Activated naive CD8-positive, alpha-beta T cell treated with anti-CD3 and anti-CD28 coated beads, Interleukin-2, amount 50 U/mL, for 24 hours (primary cell): ENCODE measurements at places on chromosomes 2 and 18.

GRCh38 chr2:17600556-17601204, 60.2 kb downstream of the VSNL1 start:
- DNase-seq, result no peak

GRCh38 chr2:221167561-221167960, 404.5 kb downstream of the EPHA4 start:
- DNase-seq, result no peak

- DNase-seq, result no peak
These were observed 122.9 kb downstream of the GLI2 start for GRCh38 chr2:120858361-120859106.

GRCh38 chr2:240624011-240624949, 1.0 kb upstream of the GPR35 start:
- peak; percentile 16 for DNase-seq

DNA sequence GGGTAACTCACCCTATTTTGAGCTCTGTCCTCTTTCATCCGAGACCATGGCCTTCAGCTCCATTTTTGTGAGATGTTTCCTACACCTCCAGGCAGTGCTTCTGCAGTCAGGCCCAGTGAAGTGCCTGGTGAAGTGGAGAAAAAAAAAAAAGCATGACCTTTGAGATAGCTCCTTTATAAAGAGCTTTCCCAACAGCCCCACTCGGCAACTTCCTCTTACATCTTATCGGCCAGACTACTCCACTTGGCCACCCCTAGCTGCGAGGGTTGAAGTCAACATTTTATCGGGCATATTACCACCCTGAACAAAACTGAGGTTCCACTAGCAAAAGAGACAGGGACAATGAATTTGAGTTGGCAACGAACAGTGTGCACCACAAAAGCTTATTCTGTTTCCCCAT, 124.8 kb upstream of the RNF152 start:
- DNase-seq, result no peak

GRCh38 chr2:20223407-20224163, 1.3 kb downstream of the SDC1 start:
- DNase-seq, result peak; percentile 13

DNA sequence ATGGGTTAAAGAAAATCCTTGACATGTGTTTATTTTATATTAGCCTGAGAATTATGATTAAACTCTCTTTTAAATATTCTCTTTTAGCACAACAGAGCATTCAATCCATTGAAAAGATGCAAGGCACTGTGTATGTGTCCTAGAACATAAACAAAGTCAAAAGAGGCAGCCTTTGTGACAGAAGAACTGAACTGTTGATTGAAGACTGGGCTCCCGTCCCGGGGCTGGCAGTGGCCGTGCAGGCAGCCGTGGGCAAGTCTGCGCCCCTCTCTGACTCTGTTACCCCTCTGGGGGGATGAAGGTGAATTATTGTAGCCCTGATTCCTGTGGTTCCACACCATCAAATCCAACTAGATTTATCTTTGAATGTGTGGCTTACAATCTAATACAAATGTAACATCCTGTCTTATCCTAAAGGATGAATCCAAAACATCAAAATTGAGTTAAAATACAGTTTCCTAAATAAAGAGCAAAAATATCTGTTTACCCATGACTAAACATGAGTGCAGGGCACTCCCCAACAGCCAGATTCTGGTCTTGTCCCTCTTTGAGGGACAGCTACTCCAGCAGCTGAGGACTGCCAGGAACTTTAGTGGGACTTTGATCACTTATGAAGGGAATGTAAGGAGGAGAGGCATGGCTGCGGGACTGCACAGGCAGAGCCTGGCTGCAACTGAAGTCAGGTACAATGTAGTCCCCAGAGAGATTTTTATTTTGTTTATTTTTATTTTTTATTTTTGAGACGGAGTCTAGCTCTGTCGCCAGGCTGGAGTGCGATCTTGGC, 37.3 kb upstream of the SH3BP4 start:
- DNase-seq, result no peak

DNA sequence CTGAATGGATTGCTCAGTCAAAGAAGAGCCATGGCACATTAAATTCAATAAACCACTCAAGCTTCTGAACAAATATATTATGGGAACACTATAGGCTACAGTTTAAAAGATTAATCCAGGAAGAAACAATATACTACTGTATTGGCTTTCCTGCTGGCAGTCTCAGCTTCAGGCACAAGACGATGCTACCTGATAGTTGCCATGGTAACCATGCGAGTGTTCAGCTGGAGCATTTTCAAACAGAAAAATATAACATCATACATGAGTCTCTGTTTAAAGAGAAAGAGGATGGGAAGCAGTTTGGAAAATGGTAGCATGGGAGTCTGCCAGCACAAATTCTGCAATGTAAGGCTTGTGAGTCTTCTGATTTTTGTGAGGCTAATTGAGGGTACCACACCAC, 65.9 kb upstream of the CPO start:
- no peak for DNase-seq

- no peak for DNase-seq
These were observed 78.9 kb downstream of the CERS6 start for GRCh38 chr2:168534926-168535325.

DNA sequence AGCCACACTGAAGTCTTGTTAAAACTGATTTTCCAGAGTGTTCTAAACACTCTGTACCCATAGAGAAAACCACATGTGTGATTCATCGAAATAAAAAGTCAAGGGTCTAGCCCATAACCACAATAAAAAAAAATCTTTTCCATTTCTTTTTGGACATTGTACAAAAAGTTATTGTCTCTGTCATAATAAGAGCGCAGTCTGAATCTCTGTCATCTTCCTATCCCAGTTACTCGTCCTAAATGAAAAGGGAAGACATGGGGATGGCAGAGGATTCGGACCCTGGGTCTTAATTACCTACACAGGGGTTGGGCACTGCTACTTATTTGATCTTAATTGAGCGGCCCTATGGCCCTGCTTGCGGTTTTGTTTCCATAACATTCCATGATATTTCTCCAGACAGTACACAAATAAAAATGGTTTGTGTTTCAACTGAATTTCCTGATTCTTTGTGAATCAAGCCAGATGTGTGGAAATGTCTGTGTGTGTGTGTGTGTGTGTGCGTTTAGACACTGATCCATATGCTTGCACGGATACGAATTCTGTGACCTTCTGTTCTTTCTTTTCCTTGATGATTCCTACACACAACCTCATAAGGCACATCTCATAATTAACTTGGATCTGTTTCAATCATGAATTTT, 133.4 kb upstream of the SPATS2L start:
- no peak for DNase-seq

DNA sequence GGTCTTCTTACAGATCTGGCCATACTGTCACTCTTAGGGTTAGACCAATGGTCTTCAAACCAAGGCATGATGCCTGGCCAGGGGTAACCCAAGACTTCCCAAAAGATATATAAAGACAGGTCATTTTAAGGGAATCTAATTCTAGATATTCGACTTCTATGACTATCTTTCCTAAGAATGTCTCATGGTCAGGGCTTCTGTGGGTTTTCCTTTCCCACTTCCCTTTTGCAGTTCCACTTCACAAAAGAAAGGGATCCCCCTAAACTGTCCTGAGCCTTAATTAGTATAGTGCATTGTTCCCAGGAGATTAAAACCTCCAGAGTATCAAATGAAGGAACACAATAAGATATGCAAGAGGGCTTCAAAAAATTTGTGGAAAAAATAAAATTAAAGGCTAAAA, 223.6 kb upstream of the SIX2 start:
- DNase-seq, result no peak

- no peak for DNase-seq
These were observed 37.6 kb downstream of the ZFP36L2 start for GRCh38 chr2:43188561-43189386.

DNA sequence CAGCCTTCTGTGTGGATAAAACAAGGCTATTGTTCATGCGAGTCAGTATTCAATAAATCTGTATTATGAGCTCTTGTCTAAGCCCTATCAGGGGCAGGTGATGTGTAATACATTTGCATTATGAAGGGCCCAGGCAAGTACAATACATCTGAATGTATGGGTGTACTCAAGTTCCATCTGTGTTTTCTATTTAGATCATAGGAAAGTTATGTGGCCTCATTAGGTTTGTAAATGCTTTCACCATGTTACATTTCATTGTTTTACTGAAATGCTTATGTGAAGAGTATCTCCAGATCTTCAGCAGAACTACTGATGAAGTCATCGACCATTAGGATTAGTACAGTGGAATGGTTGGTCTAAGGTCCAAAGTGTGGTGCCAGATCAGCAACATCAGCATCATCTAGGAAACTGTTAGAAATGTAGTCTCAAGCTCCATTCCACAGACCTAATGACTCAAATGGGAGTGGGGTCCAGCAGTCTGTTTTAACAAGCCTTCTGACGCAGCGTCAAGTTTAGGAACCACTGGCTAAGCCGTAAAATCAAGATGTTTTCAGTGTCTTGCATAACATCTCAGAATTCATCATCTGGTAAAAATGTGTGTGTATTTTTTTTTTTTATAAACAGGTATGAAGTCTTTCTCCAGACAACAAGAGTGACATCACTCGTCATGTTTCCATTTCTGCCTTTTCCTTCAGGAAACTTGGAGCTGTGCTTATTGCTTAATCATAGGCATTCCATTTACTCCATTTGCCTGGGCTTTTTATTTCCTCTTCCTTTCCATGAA, 80.5 kb downstream of the LYPD6 start:
- DNase-seq, result no peak

GRCh38 chr2:95278637-95279225, 4.5 kb downstream of the PROM2 start:
- no peak for DNase-seq

GRCh38 chr2:96146153-96146880, 1.1 kb upstream of the DUSP2 start:
- DNase-seq, result peak; percentile 91

DNA sequence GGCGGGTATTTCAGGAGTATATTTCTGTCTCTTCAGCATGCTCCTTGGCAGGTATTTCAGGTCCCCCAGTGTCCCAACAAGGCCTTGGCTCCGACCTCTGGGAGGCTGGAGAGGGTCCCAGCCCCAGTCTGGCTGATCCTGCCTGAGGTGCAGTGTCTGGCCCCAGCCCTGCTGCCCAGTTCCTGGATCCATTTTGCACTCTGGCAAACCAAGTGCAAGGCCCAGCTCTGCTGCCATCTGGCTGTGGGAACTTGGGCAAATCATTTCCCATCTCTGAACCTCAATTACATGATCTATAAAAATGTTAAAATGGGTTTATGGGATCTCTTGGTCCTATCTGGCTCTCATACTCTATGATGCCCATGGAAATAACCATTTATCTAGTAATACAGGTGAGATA, 63.6 kb downstream of the ZBTB7C start:
- no peak for DNase-seq

DNA sequence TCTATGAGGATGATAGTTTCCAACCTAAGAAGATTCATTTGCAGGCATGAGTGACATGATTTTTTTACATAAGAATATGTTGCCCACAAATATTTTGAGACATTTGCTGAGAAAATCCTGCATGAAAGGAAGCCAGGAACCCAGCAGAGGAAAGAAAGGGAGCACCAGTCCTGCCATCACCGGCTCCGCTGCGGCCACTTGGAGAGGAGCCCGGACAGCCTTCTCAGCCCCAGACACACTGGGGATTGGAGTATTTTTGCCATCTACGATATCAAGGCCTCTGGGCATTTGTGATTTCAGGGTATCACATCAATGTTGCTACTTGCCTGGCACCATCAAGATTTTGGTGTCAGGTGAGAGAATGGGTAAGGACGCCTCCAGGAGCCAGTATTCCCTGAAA, 228.3 kb downstream of the PTGR3 start:
- no peak for DNase-seq

DNA sequence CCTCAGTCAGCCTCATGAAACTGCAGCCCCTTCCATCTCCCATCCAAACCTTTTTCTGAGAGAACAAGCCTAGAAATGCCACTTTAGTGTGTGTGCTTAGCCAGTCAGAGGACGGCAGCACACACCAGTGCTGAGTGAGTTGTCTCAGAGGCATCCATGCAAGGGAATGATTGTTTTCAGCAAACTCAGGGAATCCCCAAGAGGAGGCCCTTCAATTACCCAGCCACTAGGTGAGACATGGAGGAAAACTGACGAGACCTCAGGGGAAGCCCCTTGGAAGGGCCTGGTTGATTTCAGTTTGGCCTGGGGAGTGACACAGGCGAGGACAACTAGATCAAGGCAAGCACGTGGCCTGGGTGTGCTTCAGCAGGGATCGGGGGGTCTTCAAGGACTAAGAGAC, 49.7 kb downstream of the APOB start:
- no peak for DNase-seq

GRCh38 chr2:70995426-70995729, 705 bp upstream of the TEX261 start:
- peak; percentile 44 for DNase-seq

DNA sequence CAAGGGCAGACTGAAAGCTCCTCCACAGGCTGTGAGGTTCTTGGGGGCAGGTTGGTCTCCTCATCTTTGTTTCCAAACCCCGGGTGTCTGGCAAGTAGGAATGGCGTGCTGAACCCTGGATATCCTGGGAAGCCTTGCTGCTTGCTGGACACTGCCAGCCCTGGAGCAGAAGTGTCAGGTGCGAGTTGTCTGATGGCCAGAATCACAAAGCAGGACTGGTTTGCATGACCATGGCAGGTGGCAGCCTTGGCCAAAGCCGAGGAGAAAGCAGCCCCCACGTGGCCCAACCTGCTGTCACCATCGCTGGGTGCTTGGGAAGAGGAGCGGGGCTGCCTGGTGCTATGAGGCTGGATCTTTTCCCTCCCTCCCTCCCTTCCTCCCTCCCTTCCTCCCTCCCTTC, 309.5 kb upstream of the HS6ST1 start:
- no peak for DNase-seq

- DNase-seq, result peak; percentile 56
These were observed 477 bp downstream of the ACVR1 start for GRCh38 chr2:157875641-157876065.

GRCh38 chr2:164456619-164457018, 164.7 kb downstream of the GRB14 start:
- no peak for DNase-seq

GRCh38 chr2:109545828-109546713, 67.7 kb downstream of the SEPTIN10 start:
- peak; percentile 71 for DNase-seq

GRCh38 chr18:75208155-75208835, 644 bp downstream of the PTGR3 start:
- peak; percentile 51 for DNase-seq

GRCh38 chr2:71261534-71261933, 34.6 kb upstream of the PAIP2B start:
- DNase-seq, result no peak

DNA sequence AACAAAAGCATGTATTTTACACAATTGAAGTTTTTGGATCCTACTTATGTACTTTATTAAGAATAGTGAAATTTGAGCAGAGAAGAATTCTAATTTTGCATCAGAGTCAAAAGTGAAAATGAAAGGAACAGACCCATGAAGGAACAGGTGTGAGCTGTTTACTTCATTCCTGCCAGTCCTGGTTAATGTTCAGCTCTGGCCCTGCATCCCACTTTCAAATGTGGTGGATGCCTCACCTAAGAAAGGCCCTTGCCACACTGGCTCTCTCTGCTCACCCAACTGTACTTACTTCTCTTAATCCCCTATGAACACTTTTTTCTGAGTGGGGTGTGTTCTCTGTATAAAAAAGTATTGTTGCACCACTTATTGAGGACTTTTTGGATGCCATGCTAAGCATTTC, 22.2 kb downstream of the FAM110C start:
- DNase-seq, result no peak
